ENCODE measurements at places on chromosomes 2 and 18.

DNA sequence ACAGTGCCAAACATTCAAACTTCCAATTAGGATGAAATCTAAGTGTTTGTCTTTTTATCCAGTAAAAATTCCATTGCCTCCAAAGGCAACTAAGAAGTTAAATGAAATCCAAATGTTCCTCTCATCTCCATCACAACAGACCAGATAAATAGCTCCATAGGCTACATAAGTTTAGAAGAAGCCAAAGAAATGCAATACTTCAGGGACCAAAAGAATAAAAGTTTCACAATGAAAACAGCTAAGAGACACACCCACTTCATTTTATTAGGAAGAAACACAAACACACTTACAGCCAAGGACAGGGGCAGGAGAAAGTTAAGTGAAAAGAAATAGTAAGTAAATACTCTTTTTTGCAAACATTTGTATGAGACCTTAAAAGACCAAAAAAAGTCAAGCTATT lies 88.5 kb upstream of the CCDC150 start:
- DNase-seq, result no peak

DNA sequence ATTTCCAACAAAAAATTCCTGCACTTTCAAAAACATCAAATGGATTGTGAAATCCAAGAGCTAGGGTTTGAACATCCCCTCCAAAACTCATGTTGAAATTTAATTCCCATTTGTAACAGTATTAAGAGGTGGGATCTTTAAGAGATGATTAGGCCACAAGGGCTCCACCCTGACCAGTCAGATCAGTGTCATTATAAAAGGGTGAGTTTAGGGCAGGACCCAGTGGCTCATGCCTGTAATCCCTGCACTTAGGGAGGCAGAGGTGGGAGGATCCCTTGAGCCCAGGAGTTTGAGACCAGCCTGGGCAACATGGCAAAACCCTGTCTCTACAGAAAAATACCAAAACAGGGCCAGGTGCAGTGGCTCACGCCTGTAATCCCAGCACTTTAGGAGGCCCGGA lies 8.9 kb downstream of the GTF3C2 start:
- DNase-seq, result no peak

DNA sequence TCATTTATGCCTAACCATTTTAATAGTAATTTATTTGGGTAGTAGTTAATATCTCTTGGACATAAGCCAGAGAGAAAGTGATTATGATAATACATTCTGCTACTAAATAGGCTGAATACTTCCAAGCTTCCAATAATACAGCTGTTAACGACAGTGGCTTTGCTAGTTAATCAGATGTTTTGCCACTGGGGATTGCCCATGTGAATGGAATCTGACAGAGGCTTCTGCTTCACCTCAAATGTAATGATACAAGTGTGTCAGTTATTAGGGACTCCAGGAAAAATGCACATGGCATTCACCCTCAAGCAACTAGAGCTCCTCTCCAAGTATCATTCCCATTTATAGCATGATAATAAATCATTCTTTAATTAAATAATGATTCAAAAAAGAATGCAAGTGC lies 185.0 kb upstream of the TMEFF2 start:
- no peak for DNase-seq

- no peak for DNase-seq
Observed at GRCh38 chr2:150620416-150620815, 132.9 kb upstream of the RND3 start.

GRCh38 chr2:218081695-218082094 lies 12.6 kb downstream of the RUFY4 start:
- DNase-seq, result no peak

- DNase-seq, result no peak
Observed at GRCh38 chr18:45518311-45519155, 96.7 kb upstream of the SLC14A2 start.

- no peak for DNase-seq
Observed at GRCh38 chr18:55845221-55845620, 257.2 kb upstream of the TCF4 start.

DNA sequence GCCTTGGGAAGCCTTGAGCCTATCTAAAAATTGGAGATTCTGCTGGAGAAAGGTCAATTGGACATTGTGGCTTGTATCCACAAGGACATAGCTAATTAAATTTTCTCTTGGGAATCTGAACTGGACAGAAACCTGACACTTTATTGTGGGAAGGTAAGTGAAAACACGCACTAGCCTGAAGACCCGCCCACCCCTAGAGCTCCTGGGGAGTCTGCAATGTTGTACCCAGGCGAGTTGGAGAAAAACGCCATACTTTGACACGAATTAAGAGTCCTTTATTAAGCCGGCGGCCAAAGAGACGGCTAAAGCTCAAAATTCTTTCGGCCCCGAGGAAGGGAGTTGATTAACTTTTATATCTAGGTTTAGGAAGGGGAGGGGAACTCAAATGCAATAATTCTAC lies 1.2 kb upstream of the ZNF892 start:
- DNase-seq, result no peak

- DNase-seq, result no peak
Observed at GRCh38 chr2:18373081-18373480, 187.4 kb downstream of the RDH14 start.

Measured in activated naive CD4-positive, alpha-beta T cell treated with anti-CD3 and anti-CD28 coated beads, Interleukin-2, amount 50 U/mL, for 16 hours (primary cell).